Stimulated activated CD8-positive, alpha-beta memory T cell treated with anti-CD3 and anti-CD28 coated beads, Interleukin-4, amount 100 ng/mL, for 4 hours (primary cell): ENCODE measurements at places on chromosomes 5 and 9.

- DNase-seq: no peak
Measured at GRCh38 chr9:89366711-89367110, 48.4 kb downstream of the SECISBP2 start.

- DNase-seq: no peak
Measured at GRCh38 chr9:104209387-104209786, 115.3 kb downstream of the SMC2 start.

DNA sequence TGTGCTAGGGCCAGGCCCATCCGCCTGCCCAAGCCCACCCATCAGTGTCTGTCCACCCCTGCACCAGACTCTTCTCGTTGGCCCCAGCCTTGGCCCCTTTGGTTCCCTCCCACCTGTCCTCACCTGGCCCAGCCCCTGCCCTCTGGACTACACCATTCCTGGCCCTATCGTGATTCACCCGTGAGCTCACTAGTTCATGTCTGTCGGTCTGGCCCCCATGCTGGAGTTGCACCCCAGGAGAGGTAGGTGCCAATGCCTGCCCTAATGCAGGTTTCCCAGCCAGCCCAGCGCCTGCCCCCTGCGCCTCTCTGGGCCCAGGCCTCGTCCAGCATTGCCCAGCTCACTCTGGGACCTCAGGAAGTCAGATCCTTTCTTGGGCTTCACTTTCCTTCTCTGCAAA lies 115.4 kb upstream of the LMX1B start:
- no peak for DNase-seq

- DNase-seq: no peak
Measured at GRCh38 chr9:79129865-79130480, 441.8 kb upstream of the TLE4 start.

- DNase-seq: no peak
Measured at GRCh38 chr9:127396253-127396807, 639 bp upstream of the SLC2A8 start.

DNA sequence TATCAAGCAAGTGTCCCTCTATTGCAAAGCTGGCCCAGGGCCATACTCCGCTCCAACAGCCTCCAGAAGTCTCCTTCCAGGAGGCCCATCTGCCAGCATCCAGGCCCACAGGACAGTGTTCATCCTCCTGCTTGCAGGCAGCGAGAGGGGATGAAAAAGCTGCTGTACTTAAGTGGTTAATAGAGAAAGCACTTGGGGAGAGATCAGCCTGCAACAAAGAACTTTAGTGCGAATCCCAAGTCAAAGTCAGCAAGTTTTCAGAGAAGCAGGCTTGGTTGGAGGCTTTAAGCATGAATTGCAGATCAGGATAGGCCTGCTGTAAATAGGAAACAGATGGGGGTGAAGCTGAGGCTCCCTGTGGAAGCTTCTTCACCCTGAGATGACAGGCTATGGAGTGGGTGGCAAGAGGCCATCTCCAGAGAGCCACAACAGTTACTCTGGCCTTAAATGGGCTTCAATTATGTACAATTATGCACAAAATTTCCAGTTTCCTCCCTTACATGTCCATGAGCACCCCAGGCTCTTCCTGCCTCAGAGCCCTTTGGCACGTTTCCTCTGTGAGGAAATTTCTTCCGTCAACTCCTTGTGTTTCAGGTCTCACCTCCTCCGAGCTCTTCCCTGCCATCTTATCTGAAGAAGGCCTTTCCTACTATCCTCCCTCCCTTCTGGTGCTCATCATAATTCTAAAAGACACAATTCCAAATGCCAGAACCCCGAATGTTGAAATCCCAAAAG lies 98.0 kb upstream of the NR3C1 start:
- no peak for DNase-seq

GRCh38 chr5:119706049-119706448 lies 76.7 kb downstream of the FAM170A start:
- no peak for DNase-seq

GRCh38 chr5:123951582-123951977 lies 439.6 kb downstream of the CSNK1G3 start:
- no peak for DNase-seq

DNA sequence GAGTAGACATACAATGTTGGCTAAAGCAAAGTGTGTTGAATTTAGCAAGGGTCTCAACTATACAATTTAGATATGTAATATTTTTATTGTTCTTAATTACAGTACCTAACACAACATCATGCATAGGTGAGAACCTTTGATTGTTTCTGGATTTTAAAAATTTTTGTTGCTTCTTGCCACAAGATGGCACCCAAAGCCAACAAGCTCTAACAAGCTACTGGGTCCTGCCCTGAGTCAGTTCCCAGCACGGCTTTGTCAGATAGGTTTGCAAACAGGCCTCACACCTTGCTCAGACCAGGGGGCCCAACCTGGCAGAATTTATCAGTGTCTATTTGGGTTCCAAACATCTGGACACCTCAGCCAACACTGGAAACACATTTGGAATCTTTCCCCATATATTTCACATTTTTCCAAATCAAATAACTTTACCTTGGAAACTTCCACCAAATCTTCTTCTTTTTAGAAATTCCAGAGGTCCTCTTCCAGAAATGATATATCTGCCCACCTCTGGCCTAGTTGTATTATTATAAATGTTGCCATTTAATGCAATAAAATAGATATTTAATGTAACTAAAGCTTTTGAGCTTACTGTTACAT lies 49.5 kb upstream of the EGFLAM start:
- DNase-seq: no peak

- no peak for DNase-seq
Measured at GRCh38 chr5:73815631-73816030, 189.6 kb downstream of the ARHGEF28 start.

DNA sequence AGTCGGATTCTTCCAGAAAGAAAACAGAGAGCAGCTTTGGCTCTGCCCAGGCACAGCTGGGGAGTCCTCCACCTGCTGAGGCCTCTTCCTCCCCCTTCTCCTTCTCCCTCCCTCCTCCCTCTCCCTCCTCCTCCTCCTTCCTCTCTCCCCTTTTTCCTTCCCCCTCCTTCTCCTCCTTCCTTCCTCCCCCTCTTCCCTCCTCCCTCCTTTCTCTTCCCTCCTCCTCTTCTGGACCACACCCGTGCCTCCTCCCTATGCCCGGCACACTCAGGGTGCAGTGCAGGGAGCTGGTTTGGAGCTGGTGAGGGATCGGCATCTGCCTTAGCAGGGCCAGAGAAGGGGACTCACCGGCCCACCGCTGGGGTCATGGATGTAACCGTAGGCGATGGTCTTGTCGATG lies 30.2 kb downstream of the DBH start:
- no peak for DNase-seq

DNA sequence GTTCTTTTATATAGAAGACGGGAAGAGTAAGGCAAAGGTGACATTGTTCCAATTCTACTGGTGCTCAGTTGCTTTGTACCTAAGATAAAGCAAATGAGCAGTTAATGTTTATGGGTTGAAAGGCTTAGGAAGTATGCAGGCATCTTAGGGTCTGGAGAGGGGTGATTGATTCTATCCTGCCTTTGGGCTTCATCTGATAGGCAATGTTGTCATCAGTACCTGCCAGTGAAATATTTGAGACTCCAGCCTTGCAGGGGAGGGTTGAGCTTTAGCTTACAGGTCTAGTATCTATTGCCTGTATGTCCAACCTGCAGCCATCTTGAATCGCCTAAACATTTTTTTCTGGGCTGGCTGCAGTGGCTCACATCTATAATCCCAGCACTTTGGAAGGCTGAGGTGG lies 13.8 kb upstream of the CTSV start:
- no peak for DNase-seq

- no peak for DNase-seq
Measured at GRCh38 chr5:64318175-64318574, 152.5 kb downstream of the RNF180 start.

GRCh38 chr9:92486371-92486770 lies 4.1 kb upstream of the ASPN start:
- no peak for DNase-seq

DNA sequence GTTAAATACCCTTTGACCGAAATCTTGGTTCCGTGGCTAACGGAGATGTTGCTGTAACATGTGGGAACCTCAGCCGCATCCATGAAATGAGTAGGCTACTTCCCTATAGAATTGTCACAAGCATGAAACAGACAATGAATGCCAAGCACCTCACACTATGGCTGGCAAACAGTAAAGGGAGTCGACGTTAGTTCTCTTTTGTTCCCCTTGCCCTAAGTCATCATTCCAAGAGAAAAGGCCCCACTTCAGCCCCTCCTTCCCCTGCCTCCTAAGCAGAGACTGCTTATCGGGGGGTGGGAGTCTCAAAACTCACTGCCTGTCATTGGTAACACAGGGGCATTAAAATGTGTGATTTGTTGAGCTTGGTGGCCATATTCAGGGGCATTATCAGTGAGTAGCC lies 159.6 kb downstream of the MAPKAP1 start:
- no peak for DNase-seq

- DNase-seq: no peak
Measured at GRCh38 chr5:68306361-68307014, 90.9 kb downstream of the PIK3R1 start.

- no peak for DNase-seq
Measured at GRCh38 chr5:137847687-137848086, 20.0 kb upstream of the MYOT start.

- no peak for DNase-seq
Measured at GRCh38 chr9:13143281-13143680, 136.2 kb downstream of the MPDZ start.

DNA sequence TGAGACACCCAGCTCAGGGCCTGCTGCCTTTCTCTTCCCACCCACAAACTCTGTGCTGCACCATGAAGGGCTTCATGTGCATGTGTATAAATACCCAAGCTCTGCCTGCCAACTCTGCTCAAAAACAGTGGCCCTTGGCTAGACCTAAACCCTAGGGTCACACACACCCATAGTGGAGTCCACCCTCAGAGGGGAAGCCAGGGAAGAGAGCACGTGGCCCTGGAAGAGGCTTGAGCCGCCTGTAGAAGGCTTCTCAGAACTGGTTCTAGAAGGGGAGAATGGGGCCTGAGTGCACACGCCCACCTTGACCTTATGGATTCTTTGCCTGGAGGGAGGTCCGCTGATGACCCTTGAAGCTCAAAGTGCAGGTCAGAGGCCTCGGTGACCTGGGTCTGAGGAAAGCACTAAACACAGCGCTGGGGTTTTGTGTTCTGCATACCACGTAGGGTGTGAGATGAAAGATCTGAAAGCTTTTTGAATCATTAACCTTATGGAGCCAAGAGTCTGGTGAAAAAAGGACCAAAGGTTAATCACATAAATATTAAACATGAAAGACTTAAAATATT lies 60.6 kb downstream of the CYFIP2 start:
- DNase-seq: no peak

DNA sequence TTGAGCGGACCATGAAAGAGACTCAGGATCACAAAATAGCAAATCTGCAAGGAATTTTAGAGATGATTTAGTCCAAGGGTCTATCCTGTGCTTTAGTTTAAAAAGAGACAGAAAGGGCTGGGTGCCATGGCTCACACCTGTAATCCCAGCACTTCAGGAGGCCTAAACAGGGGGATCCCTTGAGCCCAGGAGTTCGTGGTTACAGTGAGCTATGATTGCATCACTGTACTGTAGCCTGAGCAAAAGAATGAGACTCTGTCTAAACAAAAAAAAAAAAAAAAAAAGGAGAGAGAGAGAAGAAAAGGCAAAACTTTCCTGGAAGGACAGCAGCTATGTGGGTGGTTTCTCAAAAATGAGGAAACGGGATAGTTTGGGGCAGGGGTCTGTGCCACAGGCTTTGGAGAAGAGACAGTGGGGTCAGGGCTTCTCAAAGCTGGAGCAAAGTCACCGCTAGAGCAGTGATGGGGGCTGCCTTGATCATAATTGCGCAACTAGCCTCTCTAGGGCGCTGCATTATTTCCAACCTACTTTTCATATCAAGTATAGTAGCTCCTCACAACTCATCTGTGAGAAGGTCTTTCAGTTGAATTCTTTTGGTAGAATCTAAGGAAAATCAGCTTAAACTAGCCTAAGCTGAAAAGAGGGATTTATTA lies 8.5 kb upstream of the ANKH start:
- DNase-seq: no peak

DNA sequence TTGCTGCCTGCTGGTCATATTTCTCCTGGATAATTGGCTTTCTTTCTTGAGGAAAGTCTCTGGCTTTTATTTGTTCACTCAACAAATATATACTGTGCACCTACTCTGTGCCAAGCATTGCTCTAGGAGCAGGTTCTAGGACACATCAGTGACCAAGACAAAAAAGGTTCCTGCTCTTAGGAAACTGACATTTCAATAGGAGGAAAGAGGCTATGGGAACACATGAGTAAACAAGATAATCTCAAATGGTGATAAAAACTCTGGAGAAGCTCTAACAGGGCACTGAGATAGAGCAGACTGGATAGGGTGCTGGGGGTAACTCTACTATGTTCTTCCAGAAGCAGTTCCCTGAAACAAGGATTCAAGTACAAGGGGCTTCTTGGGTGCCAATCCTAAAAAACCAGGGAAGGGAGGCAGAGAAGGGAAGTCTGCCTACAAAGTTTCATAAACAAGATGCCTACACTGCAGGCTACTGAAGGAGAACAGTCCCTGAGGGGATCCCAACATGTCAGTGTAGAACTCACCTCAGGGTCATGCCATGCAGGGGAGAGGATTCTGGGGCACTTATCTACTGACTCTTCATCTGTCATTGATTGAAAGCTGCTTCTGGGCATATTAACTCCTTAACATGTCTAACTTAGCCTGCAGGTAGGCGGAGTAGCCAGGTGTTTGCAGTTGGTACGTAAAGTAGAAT lies 181.3 kb downstream of the GRIA1 start:
- no peak for DNase-seq

- no peak for DNase-seq
Measured at GRCh38 chr9:14441976-14442651, 128.2 kb upstream of the NFIB start.

- DNase-seq: no peak
Measured at GRCh38 chr5:17103461-17103860, 114.0 kb upstream of the BASP1 start.

GRCh38 chr9:127444283-127444920 lies 6.8 kb downstream of the RPL12 start:
- DNase-seq: no peak
